ENCODE measurements at places on chromosomes 5 and 9. TPM values are rescaled to one million over a fixed set of nuclear protein-coding genes. Genes with fewer than 3 reads are reported as not detected.

Gene OR13F1
- not detected for total RNA-seq

Gene TEX48
- not detected for total RNA-seq

Gene ORM1
- 0.82 TPM for total RNA-seq

Gene TMC1
- 0.82 TPM for total RNA-seq

Gene GABRB2
- 71.7 TPM for total RNA-seq

Gene GRM6
- under 0.01 TPM for total RNA-seq

Gene COMMD10
- total RNA-seq, result 28.5 TPM
